Stimulated activated CD4-positive, alpha-beta T cell treated with anti-CD3 and anti-CD28 coated beads, Interleukin-4, amount 100 ng/mL, for 4 hours (primary cell): ENCODE measurements at places on chromosomes 5 and 9.

GRCh38 chr9:89247431-89248353 lies 63.3 kb upstream of the CKS2 start:
- DNase-seq: no peak

DNA sequence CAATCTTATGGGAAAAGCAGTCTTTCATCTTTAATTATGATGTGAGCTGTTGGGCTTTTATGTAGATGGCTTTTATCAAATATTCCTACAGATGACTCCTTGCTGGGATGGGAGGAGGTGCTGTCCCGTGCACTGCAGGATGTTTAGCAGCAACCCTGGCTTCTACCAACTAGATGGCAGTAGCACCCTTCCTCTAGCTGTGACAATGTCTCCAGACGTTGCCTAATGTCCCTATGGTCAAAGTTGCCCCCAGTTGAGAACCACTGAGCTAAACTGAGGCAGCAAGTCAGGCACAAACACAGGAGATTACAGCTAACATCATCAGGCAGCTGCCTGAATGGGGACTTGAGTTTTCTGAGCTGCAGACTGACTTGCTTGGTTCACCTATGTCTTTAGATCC lies 401.9 kb upstream of the PDE4D start:
- no peak for DNase-seq

GRCh38 chr5:34530637-34531036 lies 125.5 kb upstream of the RAI14 start:
- no peak for DNase-seq

GRCh38 chr5:59843511-59844213 lies 49.9 kb downstream of the PDE4D start:
- DNase-seq: no peak

DNA sequence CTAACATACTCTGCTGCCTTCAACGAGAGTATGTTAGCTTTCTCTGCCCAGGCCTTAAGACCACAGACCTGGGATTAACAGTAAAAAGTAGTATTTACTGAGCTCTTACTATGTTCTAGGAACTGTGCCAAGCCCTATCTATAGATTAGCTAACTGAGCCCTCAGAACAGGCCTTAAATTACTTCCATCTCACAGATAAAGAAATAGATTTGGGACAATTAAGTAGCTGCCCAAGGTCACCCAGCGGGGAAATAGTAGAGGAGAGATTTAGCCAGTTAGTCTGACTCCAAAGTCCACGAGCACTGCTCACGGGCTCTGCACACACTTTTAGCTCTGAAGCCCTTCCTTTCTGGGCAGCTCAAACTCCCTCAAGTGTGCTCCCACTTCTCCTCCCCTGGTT lies 64.5 kb upstream of the EQTN start:
- DNase-seq: no peak

- DNase-seq: no peak
Measured at GRCh38 chr5:66415208-66415607, 181.0 kb upstream of the MAST4 start.

- DNase-seq: no peak
Measured at GRCh38 chr9:89718651-89719050, 113.8 kb downstream of the GADD45G start.

GRCh38 chr5:137414112-137414755 lies 84.9 kb downstream of the SPOCK1 start:
- DNase-seq: no peak

DNA sequence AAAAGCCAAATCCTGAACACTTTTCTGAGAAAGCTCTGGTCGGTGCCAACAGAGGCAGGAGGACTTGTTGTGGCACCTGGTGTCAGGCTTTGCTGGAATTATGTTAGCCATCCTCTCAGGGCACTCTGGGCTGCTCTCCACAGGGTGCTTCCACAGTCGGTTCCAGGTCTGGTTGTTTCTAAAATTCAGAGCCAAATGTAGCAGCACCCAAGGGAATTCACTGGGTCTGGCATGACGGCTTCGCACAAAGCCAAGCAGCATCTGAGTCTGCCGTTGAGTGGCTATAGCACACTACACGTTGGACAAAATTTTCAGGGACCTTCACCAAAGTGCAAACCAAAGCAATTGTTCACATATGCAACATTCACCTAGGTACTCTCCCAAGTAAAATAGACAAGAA lies 110.2 kb downstream of the PJA2 start:
- DNase-seq: no peak
